ENCODE measurements at places on chromosomes 7 and 10.

GRCh38 chr10:69636626-69637605 lies 6.9 kb downstream of the FAM241B start:
- peak; percentile 29 for DNase-seq

- peak; percentile 21 for DNase-seq
These were observed 13.6 kb downstream of the TBATA start for GRCh38 chr10:70771311-70772194.

GRCh38 chr10:95374597-95375209 lies 83.9 kb upstream of the PDLIM1 start:
- peak; percentile 55 for DNase-seq

GRCh38 chr7:90222811-90223725 lies 11.5 kb downstream of the STEAP2 start:
- DNase-seq: no peak
